Stimulated activated CD4-positive, alpha-beta T cell treated with anti-CD3 and anti-CD28 coated beads, Interleukin-1b, Interleukin-23, amount 100 ng/mL, for 1 hour (primary cell): ENCODE measurements at places on chromosomes 7 and 10.

DNA sequence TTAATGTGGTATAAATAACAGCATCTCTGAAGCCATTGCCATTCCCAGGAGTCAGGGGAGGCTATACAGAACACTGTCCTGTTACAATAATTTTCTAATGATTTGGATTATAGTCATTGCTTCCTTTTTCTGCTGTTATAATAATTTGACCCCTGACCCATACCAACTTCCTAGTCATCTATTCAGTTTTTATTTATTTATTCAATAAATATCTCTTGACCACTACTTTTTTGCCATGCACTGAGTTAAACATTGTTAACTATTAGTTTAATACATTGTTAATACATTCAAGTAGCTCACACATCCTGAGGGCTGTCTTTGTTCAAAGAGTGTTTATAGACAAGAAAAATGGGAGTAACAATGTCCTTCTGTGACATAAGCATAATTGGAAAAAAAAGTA, 235.5 kb upstream of the MEOX2 start:
- no peak for DNase-seq

GRCh38 chr10:25902002-25902401, 32.0 kb upstream of the MYO3A start:
- no peak for DNase-seq

DNA sequence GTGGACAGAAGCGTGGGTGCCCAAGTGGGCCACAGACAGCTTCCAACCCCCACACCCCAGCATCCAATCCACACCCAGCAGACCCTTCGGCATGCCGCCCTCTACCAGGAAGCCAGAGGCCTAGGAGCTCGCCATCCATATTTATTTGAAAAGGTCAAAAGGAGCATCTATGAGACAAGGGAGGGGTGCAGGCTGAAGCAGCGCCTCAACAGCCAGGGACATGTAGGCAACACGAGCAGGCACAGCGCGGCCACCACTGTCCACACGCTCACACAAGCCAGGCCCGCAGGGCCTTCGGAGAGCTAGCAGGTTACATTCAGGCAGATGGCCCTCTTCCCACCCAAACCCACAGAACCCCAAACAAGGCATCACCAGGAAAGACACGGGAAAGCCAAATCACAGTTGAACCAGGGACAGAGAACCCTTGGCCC, 34.6 kb downstream of the PSAP start:
- no peak for DNase-seq

DNA sequence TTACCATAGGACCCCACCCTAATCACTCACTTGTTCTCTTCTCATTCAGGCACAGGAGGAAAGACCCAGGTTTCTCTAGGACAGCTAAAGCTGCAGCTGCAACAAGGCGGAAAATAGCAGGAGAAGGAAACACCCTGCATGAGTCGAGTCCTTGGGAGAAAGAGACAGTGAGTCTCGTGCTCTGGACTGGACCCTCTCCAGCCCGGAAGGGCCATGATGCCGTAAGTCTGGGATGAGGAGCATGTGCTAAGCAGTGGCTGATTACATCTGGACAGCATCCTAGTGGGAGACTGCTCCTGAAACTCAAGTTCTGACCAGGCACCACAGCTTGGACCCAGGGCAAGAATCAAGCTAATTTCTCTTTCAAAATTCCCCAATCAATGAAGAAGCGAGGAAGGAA, 39.4 kb downstream of the FBXW4 start:
- DNase-seq = no peak

GRCh38 chr7:124033807-124034753, 1.2 kb upstream of the TMEM229A start:
- DNase-seq = no peak

- no peak for DNase-seq
These were observed 290.2 kb downstream of the FGFR2 start for GRCh38 chr10:121308020-121308419.

DNA sequence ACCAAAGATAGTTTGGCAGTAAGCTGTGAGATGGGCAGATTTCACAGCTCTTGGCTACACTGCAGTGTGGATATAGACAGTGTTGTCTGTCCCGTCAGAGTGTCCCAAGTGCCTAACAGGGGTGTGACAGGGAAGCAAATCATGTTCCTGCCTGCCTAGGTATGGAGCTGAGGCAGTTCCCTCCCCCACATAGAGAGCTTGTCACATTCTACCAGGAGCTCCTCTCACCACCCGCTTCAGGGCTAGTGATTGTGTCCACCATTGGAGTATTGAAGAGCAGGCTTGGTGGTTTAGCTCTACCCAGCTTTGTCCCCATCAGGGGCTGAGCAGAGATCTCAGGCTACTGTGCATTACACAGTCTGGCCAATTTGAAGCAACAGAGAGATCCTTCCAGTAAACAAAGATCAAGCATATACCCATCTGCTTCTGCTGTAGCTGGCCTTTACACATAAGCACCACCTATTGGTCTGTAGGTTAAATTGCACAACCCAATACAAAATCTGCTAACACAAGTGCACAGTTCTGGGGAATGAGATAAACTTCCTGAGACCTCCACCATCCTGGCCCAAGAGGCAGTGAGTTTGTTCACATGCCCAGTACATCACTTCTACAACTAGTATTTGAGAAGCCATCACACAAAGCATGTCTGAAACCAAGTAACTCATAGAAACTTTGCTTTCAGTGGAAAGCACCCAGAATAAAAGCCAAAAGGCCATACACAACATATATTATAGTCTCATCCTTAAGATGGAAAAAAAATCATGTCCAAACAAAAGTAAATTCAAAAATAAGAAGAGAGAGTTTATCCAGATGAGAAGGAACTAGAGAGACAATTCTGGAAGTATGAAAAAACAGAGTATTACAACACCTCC, 67.3 kb downstream of the GLCCI1 start:
- no peak for DNase-seq

DNA sequence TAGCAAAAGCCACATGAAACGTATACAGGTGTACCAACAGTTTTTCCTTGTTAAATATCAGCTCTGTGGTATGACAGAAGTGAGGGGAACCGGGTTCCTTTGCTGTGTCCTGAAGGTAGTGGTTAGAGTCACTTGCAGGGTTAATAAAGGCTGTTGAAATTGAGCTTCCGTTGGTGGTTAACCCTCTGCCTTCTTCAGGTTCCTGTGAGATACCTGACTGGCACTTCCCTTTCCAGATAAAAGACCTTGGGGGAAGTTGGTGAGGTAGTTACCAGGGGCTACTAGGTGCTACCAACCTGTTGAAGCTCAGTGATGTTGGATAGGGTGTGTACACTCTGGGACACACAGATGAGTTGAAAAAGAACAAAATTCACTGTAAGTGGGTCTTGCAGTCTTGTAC, 384.1 kb downstream of the GATA3 start:
- no peak for DNase-seq

- no peak for DNase-seq
These were observed 70.2 kb upstream of the FGFR2 start for GRCh38 chr10:121668314-121669027.

GRCh38 chr10:15801147-15801546, 59.2 kb downstream of the MINDY3 start:
- DNase-seq = no peak

- DNase-seq = no peak
These were observed 17.1 kb downstream of the COL13A1 start for GRCh38 chr10:69818676-69819239.

GRCh38 chr7:1269336-1269890, 36.7 kb downstream of the UNCX start:
- DNase-seq = no peak

DNA sequence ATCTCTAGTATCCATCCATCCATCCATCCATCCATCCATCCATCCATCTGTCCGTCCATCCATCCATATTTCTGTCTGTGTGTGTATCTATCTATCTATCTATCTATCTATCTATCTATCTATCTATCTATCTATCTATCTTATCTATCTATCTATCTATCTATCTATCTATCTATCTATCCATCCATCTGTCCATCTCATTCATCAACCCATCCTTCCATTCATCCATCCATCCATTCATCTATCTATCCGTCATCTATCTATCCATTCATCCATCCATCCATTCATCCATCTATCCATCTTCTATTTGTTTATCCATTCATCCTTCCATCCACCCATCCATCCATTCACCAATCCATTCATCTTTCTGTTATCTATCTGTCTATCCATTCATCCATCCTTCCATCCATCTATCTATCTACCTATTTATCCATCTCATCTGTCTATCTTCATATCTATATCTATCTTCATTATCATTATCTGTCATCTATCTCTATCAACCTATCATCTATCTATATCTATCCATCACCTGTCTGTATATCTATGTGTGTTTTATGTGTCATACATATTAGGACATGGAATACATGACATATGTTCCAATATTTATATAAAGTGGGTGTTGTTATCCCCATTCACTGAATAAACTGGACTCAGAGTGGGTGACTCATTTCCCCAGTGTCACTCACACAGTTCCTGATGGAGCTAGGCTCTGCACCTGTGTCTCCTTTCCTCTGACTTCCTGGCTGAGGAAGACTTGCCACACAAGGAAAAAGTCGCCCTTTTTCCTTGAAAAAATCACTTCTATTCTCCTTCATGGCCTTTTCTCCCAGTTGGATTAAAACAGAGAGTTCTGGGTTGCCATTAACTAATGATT, 200.1 kb downstream of the CCDC3 start:
- DNase-seq = no peak

- no peak for DNase-seq
These were observed 750.7 kb upstream of the SORCS1 start for GRCh38 chr10:107915215-107915610.

- no peak for DNase-seq
These were observed 72.3 kb downstream of the ICA1 start for GRCh38 chr7:8189625-8190024.

GRCh38 chr7:41134300-41135255, 568.3 kb downstream of the INHBA start:
- no peak for DNase-seq

GRCh38 chr7:121178869-121179497, 149.8 kb upstream of the WNT16 start:
- DNase-seq = no peak

DNA sequence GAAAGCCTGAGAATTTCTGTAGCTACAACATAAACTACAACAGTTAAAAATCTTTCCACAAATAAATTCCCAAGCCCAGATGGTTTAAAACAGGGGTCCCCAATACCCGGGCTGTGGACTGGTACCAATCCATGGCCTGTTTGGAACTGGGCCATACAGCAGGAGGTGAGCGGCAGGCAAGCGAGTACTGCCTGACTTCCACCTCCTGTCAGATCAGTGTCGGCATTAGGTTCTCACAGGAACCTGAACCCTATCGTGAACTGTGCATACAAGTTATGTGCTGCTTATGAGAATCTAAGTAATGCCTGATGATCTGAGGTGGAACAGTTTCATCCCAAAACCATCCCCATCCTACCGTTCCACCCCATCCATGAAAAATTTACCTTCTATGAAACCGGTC, 160.7 kb upstream of the FEZF1 start:
- DNase-seq = no peak

- no peak for DNase-seq
These were observed 52.7 kb upstream of the FOXK1 start for GRCh38 chr7:4629287-4629895.

GRCh38 chr7:158706710-158707590, 2.3 kb upstream of the NCAPG2 start:
- no peak for DNase-seq
